Activated T-helper 9 cell treated with anti-CD3 and anti-CD28 coated beads, Interleukin-2, amount 50 U/mL, for 16 hours (primary cell): ENCODE measurements at places on chromosomes 16 and 17.
A peak's percentile ranks its signal among the peaks of the same experiment; 100 is the strongest.

GRCh38 chr17:8128125-8128784 is 4.3 kb upstream of the HES7 start:
- DNase-seq = no peak

DNA sequence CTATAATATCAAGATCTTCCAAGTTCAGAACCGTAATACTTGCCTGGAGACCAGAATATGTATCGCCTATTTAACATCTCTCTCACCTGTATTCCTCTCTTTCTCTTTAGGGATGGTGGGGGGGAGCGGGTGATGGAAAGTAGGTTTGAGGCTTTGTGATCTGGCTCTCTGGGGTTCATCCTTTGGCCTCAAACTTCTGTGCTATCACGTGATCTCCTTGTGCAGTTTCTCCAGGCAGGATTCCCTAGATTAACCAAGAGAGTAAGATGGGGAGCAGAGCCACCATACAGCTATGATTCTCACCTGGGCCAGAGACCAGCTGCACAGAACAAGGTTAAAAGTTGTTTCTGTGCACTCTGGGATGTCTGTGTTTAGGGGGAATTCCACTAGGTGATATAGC is 5.2 kb downstream of the TMEM100 start:
- DNase-seq = no peak

GRCh38 chr17:41586863-41587495 is at the start of gene KRT14:
Gene KRT14 (minus strand): TSS chr17:41586895. CDS start chr17:41586834, 61 bp downstream.
- DNase-seq = no peak

DNA sequence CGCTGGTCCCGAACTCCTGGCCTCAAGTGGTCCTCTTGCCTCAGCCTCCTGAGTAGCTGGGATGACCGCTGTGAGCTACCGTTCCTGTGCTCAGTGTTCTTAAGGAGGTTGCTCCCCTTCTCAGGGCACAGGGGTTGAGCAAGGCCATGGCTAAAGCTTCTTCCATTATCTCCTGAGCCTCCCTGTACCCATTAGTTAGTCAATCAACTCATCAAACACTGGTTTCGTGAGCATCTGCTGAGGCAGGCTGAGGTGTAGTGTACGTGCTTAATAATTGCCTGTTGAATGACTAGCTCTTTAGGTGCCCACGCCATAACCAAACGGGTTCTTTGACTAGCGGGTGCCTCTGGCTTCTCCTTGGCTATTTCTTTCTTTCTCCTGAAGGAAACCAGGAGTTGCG is 11.7 kb downstream of the SGCA start:
- DNase-seq = no peak

GRCh38 chr17:60139438-60140285 is 10.1 kb upstream of the CA4 start:
- peak; percentile 53 for DNase-seq

DNA sequence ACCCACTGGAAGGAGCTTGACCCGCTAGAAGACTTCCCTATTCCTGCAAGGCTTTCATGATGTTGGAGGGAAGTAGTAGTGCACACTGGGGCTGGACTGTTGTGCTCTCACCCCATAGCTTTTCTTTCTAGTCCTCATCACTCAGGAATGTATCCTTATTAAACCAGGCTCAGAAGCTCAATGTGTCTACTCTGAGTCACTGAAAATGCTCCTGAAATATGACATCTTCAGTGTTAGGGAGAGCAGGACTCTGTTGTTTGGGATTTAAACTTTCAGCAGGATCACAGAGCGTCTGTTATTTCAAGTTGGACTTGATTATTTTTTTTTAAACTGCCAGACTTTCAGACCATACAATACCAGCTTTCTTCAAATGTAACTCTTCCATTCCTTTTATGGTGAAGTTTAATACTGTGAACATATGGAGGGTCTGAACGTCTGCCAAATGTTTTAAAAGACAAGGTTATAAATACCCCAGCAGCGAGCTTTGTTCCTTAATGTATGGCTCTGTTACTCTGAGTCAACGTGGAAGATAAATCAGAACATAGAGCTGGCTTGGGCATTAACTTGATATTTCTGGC is 257.5 kb downstream of the CDH11 start:
- DNase-seq = no peak

DNA sequence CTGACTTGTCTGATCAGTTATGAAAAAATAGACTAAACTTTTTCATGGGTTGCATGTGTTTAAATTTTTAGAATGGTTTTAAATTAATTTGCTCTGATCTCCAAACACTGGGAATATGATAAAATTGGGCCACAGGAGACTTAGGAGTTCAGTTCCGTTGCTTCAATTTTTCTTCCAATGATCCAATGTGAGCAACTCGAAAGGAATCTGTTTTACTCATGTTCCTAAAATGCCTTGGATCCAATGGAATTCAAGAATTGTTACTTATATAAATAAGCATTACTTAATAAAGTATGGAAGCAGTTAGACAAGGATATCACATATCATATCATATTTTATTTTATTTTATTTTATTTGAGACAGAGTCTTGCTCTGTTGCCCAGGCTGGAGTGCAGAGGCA is 56.0 kb upstream of the NACA2 start:
- no peak for DNase-seq

GRCh38 chr17:41116297-41116696 is 1.9 kb downstream of the KRTAP4-11 start:
- DNase-seq = no peak

DNA sequence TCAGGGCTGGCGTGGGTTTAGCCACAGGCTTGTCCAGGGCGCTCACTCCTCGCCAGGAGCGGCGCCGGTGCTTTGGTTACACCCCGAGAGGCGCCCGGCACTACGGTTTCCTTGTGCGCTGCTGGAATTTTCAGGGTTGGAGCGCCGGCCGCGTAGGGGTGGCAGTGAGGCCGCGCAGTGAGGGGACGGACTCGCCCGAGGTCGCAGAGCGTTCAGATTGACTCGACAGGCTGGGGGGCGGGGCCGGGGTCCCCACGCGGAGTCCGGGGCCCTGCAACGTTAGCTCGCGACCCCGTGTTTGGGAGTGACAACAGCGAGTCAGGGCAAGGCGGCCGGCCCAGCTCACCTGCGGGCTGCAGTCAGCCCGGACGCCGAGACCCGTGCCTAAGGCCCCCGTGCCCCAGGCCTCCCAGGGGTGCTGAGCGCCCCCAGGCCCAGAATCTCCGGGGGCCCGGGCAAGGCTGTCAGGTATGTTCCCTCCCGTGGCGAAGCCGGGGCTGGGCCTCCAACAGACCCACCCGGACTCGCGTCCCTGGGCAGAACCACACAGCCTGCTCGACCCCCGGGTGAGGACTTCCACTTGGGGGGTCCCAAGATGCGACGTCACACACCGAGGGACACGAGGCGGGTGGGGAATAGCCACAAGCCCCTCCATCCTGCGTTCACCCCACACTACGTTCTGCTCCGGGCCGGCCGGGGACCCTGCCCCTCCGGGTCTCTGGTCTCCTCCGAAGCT is 1.3 kb upstream of the ACTG1 start:
- peak; percentile 26 for DNase-seq

DNA sequence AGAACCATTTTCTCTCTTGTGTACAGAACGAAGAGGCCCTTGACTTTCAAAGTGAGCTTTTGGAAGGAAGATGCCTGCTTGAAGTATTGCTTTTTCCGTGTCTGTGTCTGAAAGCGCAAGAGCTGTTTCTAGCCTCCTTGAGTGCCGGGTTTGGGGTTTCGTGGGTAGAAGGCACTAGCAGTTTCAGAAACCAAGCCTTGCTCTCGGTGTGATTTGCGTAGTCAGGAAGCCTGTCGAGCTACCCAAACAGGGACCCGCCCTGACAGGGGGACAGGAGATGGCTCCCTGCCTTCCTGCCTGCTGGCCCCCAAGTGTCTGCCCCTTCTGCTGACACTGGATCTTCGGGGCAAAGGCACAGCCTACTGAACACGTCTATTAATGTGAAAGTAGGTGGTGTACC is 322.0 kb downstream of the MAF start:
- peak; percentile 50 for DNase-seq

DNA sequence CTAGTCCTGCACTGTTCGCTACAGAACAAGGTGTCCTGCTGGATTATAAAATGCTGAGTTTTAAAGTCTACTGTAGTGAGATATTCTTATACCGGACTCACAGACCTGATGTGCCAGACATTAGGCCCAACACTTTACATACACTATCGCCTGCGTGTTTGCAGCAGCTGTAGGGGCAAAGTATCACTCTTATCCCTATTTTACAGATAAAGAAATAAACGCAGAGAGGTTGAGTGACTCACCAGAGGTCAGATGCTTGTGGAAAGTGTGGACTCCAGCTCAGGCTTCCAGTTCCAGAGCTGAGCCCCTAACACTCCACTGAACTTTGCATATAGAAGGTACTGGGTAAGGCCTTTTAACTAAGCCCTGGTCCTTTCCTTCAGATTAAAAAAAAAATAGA is 47.4 kb downstream of the PLXDC1 start:
- no peak for DNase-seq

DNA sequence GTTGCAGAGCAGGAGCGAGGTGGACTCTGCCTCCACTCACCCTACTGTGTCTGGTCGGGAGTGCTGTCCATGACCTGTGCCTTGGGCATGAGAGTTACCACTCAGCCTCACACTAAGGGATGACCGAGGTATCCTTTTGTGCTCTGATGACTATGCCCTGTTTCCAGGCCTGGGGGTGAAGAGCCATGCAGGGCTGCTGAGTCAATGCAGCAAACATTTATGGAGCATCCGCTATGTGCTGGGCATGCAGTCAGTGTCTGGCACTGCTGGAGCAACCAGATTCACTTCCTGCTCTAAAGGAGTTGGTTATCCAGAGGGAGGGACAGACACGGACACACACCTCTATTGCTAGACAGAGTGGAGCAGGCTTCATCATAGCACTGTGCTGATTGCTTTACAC is 7.6 kb upstream of the HNF1B start:
- DNase-seq = no peak

DNA sequence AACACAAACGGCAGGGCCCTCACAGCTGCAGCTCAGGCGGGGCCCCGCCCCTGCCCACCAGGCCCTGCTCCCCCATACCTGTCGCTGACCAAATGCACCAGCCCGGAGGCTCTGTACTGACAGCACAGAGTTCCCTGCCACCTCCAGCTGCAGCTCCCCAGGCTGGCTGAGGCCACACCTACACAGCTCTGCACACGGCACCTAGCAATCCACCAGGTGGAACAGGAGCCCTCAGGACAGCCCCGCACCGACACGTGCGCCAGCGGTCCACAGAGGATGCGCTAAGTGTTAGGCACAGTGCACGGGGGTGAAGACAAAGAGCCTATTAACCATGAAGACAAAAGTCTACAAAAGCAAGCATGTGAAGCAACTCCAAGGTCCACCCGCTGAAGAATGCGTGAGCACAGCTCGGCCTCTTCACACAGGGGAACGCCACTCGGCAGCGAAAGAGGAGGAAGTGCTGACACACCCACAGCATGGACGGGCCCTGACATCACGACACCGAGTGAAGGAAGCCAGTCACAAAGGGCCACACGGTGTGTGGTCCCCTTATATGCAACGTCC is 5.4 kb downstream of the ZCCHC14 start:
- DNase-seq = no peak

- peak; percentile 89 for DNase-seq
Observed at GRCh38 chr16:30409125-30410060, 2.0 kb downstream of the ZNF771 start.

DNA sequence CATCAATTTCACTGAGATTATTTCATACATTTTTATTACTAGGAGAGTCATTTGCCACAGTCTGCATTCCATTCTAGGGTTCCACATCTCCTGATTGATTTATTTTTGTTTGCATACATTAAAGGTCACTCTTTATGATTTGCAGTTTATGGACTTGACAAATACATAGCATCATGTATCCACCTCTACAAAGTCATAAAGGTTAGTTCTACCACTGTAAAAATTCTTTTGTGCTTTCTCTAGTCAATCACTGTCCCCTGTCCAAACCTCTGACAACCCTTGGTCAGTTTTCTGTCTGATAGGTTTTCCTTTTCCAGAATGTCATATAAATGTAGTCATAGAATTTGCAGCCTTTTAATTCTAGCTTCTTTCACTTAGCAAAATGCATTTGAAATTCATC is 434.6 kb upstream of the MON1B start:
- no peak for DNase-seq

GRCh38 chr17:38431346-38432145 is 3.3 kb downstream of the ARHGAP23 start:
- DNase-seq = no peak

DNA sequence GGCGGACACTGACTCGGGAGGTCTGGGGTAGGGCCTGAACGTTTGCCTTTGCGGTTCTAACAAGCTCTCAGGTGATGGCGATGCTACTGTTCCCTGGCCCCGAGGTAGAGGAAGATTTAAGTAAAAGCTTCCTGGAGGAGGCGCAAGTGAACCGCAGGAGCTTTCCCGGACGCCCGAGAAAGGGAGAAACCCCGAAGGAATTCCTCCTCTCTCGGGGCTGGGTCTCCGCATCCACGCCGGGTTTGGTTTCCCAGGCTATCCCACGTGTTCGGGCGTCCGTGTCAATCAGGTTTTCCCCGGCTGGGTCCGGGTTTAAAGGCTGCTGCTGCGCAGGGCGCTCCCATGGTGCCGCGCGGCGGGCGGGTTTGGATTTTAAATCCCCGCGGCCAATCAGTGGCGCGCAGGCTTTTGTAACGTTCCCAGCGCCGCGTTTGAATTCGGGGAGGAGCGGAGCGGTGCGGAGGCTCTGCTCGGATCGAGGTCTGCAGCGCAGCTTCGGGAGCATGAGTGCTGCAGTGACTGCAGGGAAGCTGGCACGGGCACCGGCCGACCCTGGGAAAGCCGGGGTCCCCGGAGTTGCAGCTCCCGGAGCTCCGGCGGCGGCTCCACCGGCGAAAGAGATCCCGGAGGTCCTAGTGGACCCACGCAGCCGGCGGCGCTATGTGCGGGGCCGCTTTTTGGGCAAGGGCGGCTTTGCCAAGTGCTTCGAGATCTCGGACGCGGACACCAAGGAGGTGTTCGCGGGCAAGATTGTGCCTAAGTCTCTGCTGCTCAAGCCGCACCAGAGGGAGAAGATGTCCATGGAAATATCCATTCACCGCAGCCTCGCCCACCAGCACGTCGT is at the start of gene PLK1:
TSS of gene PLK1 (plus strand) at position 460 of the 844 bp plus-strand sequence. CDS start at position 504, 44 bp downstream.
- DNase-seq = peak; percentile 53

- DNase-seq = peak; percentile 43
Observed at GRCh38 chr16:70737377-70738082, 51.7 kb upstream of the MTSS2 start.

- DNase-seq = no peak
Observed at GRCh38 chr17:8145811-8146210, 6.4 kb downstream of the PER1 start.

GRCh38 chr16:49932946-49933345 is 77.0 kb upstream of the ZNF423 start:
- no peak for DNase-seq

- no peak for DNase-seq
Observed at GRCh38 chr16:56824331-56824730, 40.7 kb upstream of the SLC12A3 start.

GRCh38 chr17:63196772-63197335 is 230.8 kb downstream of the TANC2 start:
- DNase-seq = no peak
